Activated naive CD8-positive, alpha-beta T cell treated with anti-CD3 and anti-CD28 coated beads for 36 hours (primary cell): ENCODE measurements at places on chromosomes 1 and 21. TPM values are rescaled to one million over a fixed set of nuclear protein-coding genes. Genes with fewer than 3 reads are reported as not detected.

DNA sequence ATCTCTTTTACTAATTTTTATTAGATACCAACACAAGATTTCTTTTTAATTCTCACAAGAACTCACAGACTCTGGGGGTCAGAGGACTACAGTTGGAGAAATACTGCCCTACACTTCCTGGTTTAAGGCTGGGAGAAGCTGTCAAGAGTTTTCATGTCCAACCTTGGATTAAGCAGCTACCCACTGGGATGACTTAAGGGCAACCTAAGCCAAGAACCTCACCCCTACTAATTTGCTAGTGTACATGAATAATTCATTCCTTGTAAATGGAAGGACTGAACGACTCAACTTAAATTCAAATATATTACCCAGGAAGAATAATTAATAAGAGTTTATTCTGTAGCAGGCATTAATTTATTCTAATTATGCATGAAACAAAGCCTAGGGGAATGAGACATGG lies 182.3 kb upstream of the C1orf105 start:
- H3K27me3 ChIP-seq, result no peaks in the 10 kb centered on the region
- no peaks in the 10 kb centered on the region for H3K4me1 ChIP-seq
- no peak overlapping the region for H3K4me3 ChIP-seq

DNA sequence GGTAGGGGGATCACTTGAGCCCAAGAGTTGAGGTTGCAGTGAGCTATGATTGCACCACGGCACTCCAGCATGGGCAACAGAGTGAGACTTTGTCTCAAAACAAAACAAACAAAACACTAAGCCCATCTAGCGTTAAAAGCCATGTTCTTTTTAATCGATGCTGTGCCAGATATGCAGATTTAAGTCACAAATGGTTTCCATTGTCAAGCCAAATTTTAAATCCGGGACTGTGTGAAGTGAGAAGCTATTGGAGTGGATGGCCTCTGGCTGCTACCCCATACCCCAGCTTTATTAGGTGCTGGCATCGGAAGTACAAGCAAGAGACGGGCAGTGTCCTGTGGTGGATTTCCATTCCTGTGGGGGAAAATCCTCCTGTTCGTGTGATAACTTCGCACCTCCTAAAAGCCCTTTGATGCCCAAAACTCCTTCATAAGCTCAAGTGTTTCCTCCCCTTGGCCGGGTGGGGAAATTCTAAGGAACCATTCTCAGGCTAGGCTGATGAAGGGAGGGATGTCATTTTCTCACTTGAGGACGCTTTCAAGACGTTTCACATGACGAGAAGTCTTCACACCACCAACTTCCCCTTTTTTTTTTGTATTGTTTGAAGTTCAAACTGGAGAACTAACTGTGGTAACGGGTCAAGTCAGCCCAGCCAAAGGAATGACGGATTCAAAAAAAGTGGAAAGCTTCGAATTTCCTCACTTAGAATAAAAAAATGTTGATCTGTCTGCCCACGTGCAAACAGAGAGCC lies 140.8 kb downstream of the KAZN start:
- peaks cover 40% of the 10 kb centered on the region for H3K27me3 ChIP-seq
- no peaks in the 10 kb centered on the region for H3K36me3 ChIP-seq
- H3K27ac ChIP-seq, result no peak overlapping the region
- no peak overlapping the region for H3K4me3 ChIP-seq
- DNase-seq, result no peak

- H3K27ac ChIP-seq, result no peak overlapping the region
- DNase-seq, result no peak
- H3K36me3 ChIP-seq, result no peaks in the 10 kb centered on the region
- no peak overlapping the region for H3K4me3 ChIP-seq
- no peaks in the 10 kb centered on the region for H3K4me1 ChIP-seq
Observed at GRCh38 chr1:11598461-11598860, 55.8 kb downstream of the FBXO2 start.

DNA sequence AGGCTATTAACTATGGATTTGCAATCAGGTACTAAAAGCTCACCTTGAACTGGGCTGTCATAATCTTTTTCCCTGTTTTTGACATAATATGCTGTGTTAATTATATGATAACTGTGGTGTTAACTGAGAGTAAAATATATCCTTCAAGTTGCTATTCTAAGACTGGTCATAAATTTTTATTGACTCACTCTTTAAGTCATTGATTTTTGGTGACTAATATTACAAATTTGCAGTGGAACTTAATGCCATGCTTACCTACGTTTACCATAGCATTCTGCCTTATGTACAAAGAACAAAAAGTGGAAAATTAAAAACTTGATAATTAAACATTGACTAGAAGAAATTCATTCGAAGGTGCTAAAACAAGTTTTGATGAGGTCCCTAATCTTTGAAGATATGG lies 872.4 kb downstream of the BRINP3 start:
- H3K4me3 ChIP-seq, result no peak overlapping the region
- no peak overlapping the region for H3K27ac ChIP-seq
- no peak for DNase-seq
- H3K36me3 ChIP-seq, result no peaks in the 10 kb centered on the region
- no peaks in the 10 kb centered on the region for H3K4me1 ChIP-seq

DNA sequence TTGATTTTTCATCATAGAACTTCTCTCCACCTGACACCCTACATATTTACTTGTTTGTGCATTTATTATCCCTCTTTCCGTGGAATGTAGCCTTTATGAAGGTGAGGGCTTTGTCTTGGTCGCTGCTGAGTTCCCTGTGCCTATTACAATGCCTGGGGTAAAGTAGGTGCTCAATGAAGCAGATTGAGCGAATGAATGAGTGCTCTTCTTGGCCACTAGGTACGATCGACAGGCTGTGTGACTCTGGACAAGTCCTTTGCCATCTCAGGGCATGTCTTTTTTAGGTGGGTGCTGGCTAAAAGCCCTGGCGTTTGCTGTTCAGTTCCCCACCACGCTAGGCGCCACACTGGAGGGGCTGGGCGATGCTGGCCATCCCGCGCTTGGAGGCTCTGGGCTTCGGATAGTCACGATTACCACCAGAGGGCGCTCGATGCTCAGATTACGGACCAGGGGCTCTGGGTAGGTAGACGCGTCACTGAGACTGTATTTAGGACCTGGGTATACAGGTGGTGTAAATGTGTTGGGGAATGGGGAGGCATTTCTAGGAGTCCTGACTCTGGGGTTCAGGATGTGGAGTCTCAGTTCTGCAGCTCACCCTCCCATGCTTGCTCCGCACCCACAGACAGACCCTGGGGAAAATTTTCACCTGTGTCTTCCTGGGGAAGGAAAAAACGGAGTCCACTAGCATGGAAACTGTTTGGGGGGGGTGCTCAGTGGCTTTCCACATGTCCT lies 71.0 kb upstream of the CSF3R start:
- DNase-seq, result peak; percentile 67
- no peaks in the 10 kb centered on the region for H3K4me1 ChIP-seq
- peaks cover 42% of the 10 kb centered on the region for H3K27me3 ChIP-seq
- H3K4me3 ChIP-seq, result no peak overlapping the region
- no peak overlapping the region for H3K27ac ChIP-seq

GRCh38 chr1:177307771-177308170 lies 137.0 kb downstream of the BRINP2 start:
- peaks cover 21% of the 10 kb centered on the region for H3K27me3 ChIP-seq
- no peak for DNase-seq
- H3K4me3 ChIP-seq, result no peak overlapping the region

DNA sequence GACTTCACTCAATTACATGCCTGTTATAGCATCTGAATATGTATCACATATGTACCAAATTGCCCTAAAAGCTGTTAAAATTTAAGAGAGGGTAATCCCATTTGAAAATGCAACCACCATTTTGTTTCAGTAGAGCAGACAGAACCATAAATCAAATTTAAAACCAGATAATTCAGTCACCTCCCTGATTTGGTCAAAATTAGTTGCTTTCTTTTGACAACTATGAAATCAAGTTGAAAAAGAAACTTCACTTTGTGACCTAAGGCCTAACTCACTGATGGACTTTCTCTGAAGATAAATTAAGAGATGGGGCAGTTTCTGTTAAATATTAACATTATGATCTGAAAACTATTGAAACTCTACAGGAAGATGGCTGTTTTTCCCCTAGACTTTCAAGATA lies 6.7 kb downstream of the GORAB start:
- no peak overlapping the region for H3K4me3 ChIP-seq
- H3K27ac ChIP-seq, result no peak overlapping the region
- H3K27me3 ChIP-seq, result no peaks in the 10 kb centered on the region
- DNase-seq, result no peak
- peaks cover 33% of the 10 kb centered on the region for H3K4me1 ChIP-seq
- H3K36me3 ChIP-seq, result peaks cover 46% of the 10 kb centered on the region

GRCh38 chr1:8666389-8667167 lies 150.9 kb downstream of the RERE start:
- peaks cover 4% of the 10 kb centered on the region for H3K36me3 ChIP-seq
- peaks cover 32% of the 10 kb centered on the region for H3K4me1 ChIP-seq
- H3K27me3 ChIP-seq, result no peaks in the 10 kb centered on the region
- no peak overlapping the region for H3K27ac ChIP-seq

SPRR2E gene
- not detected for total RNA-seq

AMPD2 gene
- total RNA-seq, result 89.5 TPM
